ENCODE measurements at places on chromosomes 3 and 15.

DNA sequence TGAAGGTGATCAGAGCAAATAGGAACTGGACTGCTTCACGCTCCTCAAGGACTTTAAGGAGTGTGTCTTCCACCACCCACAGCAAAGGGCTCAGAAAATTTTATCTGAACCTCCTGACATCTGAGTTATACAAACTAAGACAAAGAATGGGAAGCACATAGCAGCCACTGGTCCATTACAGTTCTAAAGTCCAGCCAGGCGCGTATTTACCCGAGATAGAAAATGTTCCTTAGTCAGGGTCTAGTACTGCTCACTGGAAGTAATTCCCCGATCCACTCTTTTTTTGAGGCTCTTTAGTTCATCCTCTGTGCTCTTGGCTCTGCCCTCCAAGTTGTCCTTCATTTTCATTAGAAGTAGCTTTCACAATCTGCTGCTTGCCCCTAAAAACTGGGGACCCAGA, 88.5 kb upstream of the GOLGA8J start:
- no peak for DNase-seq

DNA sequence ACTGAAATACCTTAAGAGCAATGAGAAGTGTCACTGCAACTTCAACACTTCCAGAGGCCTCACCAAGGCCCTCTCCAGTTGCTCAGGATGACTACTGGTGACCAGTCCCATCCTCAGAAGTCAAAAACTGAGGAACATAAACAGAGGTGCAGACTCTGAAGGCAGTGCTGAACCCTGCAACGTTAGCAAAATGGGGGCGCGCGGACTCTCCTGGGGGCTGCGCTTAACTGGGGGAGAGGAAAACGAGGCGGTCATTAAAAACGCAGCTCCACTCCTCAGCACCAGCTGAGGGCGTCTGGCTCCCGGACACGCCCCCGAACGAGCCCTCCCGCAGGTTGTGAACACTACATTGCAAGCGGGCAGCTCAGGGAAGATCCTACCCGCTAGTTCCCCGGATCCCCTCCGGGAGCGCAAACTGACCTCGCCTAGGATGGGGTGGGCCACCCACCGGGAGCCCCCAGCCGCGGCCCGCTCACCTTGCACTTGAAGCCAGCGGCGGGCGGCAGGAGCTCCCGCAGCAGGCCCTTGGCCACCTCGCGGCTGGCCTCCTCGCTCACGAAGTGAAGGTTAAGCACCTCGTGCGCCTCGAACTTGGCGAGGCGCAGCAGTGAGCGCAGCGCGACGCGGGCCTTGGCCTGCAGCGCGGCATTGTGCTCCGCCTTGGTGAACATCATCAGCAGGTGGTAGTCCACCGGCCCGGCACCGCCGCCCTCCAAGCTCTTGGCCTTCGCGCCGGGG, 711 bp downstream of the XXYLT1 start:
- DNase-seq = no peak

- no peak for DNase-seq
Measured at GRCh38 chr3:175155172-175155571, 296.0 kb downstream of the NAALADL2 start.

GRCh38 chr3:61808999-61809398, 247.6 kb downstream of the PTPRG start:
- no peak for DNase-seq

- DNase-seq = no peak
Measured at GRCh38 chr3:104879919-104880318, 486.8 kb upstream of the ALCAM start.

DNA sequence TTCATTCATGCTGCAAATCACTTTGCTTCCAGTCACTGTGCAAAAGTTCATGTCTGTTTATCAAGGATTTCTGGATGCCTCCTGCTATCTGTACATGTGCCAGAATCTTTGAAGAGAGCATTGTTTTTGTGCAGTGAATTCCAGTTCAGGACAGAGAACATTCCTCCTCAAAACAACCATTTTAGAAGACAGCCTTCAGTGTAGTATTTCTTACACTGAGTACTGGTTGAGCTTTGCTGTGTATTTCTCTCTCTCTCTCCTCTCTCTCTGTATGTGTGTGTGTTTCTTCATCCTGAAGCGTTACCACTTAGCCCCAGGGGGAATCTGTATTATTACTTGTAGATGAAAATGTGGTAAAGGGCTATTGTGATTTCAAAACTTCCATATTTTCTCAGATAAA, 123.8 kb upstream of the CHL1 start:
- DNase-seq = no peak

GRCh38 chr3:30777426-30778113, 116.9 kb downstream of the GADL1 start:
- no peak for DNase-seq

DNA sequence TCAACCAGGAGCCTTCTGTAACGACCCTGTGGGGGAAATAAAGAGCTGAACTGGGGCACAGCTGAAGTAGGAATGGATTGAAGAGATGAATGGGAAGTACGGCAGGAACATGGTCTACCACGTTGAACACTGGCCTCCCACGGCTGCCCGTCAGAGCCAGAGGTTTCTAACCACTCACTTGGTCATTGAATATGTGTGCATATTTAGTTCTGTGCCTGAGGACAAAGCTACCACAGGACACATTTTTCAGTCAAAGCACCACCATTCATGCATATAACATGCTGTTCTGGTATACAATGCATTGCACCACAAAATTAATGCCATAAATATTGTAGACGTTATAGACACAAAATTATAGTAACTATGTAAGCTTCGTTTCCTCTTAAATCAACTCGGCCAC, 75.5 kb downstream of the MB21D2 start:
- no peak for DNase-seq

DNA sequence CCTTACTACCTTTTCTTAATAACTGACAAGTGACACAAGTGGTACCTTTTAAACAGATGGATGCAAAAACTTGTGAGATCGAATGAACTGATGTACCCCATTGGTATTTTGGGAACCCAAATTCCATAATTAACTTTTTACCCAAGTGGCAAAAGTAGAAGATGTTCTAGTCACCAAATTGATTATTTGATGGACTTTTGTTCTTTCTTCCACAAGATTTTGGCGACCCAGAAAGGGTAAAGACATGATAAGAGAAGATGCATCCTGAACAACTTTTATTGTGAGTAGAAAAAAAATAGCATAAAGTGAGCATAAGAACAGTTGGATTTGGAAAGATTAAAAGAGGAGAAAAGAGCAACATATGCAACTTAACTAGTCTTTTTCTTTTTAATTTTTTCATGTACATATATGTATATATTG, 159.5 kb downstream of the TIGIT start:
- no peak for DNase-seq

GRCh38 chr3:132549169-132549568, 47.9 kb upstream of the ACKR4 start:
- no peak for DNase-seq

- no peak for DNase-seq
Measured at GRCh38 chr15:50925281-50925680, 16.8 kb downstream of the AP4E1 start.

DNA sequence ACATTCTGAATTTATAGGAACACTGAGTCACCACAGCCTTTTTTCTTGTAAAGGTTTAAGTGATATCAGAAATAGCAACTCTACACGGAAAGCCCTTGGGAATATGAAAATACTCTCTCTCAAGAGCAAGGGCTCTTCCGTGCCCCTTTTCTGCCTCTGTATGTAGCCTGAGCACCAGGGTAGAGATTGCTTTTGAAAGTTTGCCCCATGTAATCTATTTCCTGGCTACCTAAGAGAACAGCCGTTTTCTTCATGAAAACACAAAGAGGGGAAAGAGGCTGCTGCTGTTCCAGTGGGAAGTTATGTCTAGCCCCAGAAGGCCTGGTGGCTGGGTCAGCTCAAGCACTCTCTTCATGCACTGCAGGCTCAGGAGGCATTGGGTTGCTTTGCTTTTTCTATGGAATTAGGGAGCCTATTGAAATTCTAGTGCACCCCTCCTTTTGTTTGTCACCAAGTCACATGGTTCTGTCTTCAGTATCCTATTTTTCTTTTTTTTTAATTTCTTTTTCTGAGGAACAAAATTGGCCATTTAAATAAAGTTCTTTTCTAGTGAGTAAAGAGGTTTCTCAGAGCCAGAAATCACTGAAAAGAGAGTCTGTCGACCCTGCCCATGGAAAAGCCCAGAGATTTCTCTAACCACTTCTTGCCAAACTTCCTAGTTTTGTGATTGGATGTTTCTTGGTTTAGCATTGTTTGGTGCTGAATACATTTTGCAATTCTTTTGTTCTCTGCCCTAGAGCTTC, 39.5 kb downstream of the TIGIT start:
- peak; percentile 24 for DNase-seq

DNA sequence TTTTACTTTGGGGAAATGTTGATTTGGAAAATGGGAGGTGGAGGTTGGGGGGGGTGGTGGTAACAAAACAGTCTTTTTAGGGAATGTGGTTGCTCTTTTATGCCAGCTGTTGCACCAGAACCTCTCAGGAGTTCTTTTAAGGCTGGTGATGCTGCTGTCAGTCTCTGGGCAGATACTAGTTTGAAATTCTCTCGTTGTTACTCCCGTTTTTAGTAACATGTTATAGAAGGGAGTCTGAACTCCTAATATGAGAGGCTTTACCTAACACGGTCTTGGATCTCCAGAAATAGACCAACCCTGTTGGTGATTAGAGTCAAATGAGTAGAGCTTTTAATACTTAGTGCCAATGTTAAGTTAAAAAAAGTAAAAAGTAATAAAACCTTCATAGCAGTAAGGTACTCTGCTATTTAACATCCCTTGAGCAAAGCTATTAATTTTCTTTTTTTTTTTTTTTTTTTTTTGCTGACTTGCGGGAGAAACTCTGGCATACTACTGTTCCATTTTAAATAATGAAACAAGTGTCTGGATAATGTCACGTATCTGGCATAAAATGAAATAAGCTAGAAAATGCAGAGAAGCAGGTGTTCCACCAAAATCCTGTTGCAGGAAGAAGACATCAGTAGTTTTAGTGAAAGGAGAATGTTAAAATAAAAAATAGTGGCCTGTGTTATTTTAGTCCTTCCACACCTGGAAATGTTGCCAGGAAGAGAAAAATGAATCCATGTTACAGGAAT, 156.7 kb downstream of the CACNA1D start:
- no peak for DNase-seq

Data from T-helper 1 cell (primary cell).